AG04449 (cell line): ENCODE measurements at places on chromosomes 7 and 10.

- no peak for DNase-seq
Observed at GRCh38 chr7:66518151-66518691, 110.5 kb upstream of the KCTD7 start.

- no peak for DNase-seq
Observed at GRCh38 chr7:148906707-148907498, 22.8 kb upstream of the EZH2 start.

- DNase-seq = no peak
Observed at GRCh38 chr10:93166134-93166533, 92.4 kb downstream of the CYP26A1 start.

DNA sequence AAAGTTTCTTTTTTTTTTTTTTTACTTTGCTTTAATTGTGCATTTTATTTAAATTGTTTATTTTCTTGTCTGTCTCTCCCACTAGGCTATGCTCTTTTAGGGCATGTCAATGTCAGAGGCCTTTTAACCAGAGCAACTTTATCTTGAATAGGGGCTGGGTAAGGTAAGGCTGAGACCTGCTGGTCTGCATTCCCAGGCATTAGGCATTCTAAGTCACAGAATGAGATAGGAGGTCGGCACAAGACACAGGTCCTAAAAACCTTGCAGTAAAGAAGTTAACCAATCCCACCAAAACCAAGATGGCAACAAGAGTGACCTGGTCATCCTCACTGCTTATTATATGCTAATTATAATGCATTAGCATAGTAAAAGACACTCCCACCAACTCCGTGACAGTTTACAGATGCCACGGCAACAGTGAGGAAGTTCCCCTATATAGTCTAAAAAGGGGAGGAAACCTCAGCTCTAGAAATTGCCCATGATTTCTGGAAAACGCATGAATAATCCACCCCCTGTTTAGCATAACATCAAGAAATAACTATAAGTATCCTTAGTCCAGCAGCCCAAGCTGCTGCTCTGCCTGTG lies 47.0 kb upstream of the FRMD4A start:
- DNase-seq = no peak

- no peak for DNase-seq
Observed at GRCh38 chr7:119713606-119714005, 559.4 kb upstream of the KCND2 start.

DNA sequence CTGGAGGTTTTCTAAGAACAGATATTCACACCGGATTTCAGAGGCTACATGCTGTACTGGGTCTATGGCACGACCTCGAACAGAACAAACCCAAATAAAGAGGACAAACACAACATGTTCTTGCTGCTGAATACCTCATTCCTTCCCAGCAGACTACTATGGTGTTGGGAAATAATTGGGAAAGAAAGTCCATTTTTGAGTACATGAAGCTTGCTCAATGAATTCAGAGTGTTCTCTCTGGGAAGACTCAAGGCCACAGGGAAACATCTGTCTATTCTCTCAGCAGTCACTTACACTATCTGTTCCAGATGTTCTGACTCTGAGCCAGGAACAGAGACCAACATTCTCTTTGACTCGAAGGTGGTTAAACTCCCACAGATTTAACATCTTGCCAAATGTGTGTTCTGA lies 30.9 kb downstream of the LAMB1 start:
- peak; percentile 12 for DNase-seq

DNA sequence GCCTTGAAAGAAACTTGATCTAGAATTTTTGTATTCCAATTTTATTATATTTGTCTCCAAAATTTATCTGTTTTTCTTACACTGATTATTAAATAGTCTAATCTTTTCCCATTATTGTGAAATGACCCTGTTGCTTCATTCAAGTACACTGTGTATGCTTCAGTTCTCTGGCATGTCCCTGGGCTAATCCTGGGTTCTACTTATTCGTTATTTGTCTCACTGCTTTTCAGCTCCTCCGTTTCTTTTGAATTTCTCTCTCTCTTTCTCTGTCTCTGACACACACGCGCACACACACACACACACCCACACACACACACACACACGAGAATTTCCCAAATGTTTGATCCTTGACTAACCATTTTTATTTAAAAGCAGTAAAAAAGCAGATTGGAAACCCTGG lies 768.6 kb downstream of the NRG3 start:
- no peak for DNase-seq

DNA sequence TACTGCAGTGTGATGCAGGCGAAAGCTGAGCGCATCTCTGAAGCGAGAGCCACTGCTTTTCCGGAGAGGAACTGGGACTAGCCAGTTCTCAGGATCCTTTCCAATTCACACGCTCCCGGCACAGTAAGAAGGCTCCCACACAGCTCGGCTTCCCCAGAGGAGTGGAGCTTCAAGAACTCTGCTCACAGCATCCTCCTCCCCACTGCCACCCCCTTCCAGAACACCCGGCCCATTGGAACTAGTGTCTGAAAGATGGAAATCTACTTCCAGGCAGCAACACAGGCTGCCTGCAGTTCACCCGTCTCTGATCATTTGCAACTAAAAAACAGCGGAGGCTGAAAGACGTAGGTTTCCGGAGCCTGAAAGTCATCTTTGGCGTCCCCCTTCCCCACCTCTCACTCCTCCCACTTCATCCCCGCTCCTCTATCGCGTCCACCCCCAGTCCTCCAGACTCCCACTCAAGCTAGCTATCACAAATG lies at the start of gene DGKB:
Gene DGKB, minus strand, starts transcription at position 163 of the 479 bp plus-strand sequence.
- DNase-seq = no peak

GRCh38 chr7:41003611-41003940 lies 699.3 kb downstream of the INHBA start:
- no peak for DNase-seq

GRCh38 chr10:77855404-77856155 lies 71.0 kb downstream of the DLG5 start:
- DNase-seq = no peak

GRCh38 chr7:45469103-45469502 lies 105.1 kb upstream of the ADCY1 start:
- DNase-seq = no peak
